ENCODE measurements at places on chromosomes 13 and 19.

DNA sequence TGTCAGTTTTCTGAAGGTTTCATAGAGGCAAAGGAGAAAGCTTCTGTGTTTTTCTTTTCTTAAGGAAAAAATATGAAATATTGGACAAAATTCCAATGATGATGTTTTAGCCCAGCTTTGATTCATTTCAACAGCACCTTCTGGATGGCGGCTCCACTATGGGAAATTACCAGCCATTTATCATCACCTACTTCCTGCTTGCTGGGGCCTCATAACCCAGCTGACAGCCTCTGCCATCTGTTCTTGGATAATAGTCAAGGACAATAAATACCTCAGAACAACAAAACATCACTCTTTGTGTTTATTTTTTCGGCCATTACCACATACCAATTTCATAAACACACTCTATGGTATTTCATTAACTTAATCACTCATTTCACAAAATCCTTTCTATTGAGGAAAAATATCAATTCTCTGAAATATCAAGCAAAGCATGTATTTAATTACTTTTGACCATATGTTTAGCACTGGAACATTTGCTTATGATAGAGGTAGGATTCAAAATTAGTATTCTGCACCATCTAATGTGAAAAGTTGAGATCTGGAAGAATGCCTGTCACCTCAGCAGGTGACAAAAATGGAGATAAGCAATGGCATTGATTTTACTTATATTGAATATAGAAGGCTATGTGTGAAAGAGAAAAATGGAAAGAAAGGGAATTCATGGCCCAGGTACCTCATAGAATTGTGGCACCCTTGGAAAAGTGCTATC lies 629.7 kb downstream of the LIG4 start:
- no peak for DNase-seq

- DNase-seq, result no peak
Measured at GRCh38 chr13:40204246-40204645, 462.2 kb downstream of the FOXO1 start.

GRCh38 chr13:111460548-111461444 lies 140.4 kb downstream of the TEX29 start:
- DNase-seq, result no peak

- DNase-seq, result no peak
Measured at GRCh38 chr19:10011974-10012373, 1.3 kb upstream of the RDH8 start.

DNA sequence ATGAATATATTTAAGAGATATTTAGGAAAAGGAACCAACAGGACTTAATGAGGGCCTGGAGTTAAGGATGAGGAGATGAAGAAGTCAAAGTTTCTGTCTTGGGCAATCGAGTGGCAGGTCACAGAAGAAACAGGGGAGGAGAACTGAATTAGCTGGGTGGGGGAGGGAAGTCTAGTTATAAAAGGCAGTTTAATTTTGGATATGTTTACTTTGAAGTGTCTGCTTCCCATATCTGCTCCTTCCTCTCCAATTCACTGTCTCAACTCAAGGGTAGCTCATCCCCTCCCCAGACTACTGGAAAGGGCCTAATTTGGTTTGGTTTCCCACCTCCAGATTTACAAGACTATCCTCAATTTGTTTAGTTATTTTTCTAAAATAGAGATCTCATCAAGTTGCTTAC lies 195.9 kb downstream of the VWA8 start:
- no peak for DNase-seq

- DNase-seq, result no peak
Measured at GRCh38 chr19:51347209-51347928, 5.4 kb upstream of the VSIG10L start.

DNA sequence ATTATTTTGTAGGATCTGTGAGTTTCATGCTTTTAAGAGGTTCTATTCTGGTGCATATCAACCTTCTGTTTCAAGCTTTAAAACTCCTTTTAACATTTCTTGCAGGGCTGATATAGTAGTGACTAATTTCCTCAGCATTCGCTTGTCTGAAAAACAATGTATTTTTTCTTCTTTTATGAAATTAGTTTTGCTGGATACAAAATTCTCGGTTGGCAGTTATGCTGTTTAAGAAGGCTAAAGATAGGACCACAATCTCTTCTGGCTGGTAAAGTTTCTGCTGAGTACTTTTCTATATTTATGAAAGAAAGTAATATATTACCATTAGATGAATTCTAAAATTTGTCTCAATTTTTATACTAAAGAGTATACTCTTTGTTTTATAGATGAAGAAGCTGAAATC lies 487.8 kb upstream of the SPRY2 start:
- no peak for DNase-seq

GRCh38 chr19:55086730-55087541 lies 11.3 kb downstream of the EPS8L1 start:
- no peak for DNase-seq

GRCh38 chr19:42548552-42548951 lies 20.3 kb upstream of the CEACAM1 start:
- no peak for DNase-seq

- no peak for DNase-seq
Measured at GRCh38 chr13:105990256-105990958, 545.1 kb downstream of the EFNB2 start.

DNA sequence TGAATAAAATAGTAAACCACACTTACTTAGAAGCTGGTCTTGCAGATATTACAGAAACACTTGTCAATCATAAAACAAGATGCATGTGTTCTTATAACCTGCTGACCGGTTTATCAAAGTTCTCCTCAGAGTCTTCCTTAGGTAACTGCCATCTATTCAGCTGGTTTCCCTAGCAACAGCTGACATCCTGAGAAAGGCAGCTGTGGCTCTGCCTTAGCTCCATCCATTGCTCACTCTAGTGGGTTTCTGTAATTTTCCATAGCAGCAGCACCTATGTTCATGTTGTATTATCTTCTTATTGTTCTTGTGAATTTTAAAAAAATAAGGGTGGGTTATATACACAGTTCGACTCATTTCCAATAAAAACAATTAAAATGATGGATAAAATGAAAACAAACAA lies 87.8 kb downstream of the RAP2A start:
- no peak for DNase-seq

- no peak for DNase-seq
Measured at GRCh38 chr19:644363-644762, 4.7 kb downstream of the FGF22 start.

GRCh38 chr13:111636804-111637203 lies 316.4 kb downstream of the TEX29 start:
- DNase-seq, result no peak

DNA sequence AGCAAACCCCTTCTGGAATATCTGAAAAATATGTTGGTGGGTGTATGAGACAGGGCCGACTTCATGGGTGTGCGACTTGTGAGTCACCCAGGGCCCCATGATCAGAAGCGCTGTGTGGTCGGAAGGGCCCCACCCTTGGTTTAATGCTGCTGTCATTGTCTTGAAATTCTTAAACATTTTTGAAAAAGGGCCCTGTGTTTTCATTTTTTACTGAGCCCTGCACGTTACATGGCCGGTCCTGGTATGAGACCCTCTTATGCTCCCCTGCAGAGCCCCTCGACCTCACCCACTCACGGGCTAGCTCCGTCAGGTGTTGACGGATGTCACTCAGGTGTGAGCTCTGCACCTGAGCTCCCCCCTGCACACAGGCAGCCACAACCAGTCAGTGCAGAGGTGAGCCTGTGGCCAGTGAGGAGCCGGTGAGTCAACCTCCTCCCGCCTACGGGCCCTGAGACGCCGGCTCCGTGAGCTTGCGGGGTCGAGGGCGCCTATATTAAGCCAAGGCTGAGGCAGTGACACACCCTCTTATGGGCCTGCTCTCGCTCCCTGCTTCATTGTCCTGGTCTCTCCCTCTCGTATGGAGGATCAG lies 27.7 kb downstream of the GADD45B start:
- peak; percentile 51 for DNase-seq

GRCh38 chr13:98843482-98843877 lies 91.0 kb upstream of the SLC15A1 start:
- no peak for DNase-seq

DNA sequence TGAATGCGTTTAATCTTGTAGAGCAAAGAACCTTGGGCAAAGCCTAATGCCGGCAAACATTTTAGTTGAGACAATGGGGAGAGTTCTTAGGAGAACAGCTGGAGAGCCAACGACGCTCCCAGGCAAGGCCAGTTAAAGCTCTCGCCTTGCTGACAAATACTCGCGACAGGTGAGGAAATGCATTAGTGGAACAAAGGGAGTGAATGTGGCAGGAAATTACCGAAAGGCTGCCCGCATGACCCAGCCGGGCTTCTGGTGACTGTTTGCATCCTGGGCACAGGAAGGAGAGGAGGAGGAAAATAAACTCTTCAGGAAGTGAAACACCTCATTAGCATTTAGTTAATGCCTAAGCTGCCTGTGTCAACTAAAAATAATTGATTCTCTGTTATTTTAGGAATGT lies 74.6 kb downstream of the SHISA2 start:
- DNase-seq, result no peak

DNA sequence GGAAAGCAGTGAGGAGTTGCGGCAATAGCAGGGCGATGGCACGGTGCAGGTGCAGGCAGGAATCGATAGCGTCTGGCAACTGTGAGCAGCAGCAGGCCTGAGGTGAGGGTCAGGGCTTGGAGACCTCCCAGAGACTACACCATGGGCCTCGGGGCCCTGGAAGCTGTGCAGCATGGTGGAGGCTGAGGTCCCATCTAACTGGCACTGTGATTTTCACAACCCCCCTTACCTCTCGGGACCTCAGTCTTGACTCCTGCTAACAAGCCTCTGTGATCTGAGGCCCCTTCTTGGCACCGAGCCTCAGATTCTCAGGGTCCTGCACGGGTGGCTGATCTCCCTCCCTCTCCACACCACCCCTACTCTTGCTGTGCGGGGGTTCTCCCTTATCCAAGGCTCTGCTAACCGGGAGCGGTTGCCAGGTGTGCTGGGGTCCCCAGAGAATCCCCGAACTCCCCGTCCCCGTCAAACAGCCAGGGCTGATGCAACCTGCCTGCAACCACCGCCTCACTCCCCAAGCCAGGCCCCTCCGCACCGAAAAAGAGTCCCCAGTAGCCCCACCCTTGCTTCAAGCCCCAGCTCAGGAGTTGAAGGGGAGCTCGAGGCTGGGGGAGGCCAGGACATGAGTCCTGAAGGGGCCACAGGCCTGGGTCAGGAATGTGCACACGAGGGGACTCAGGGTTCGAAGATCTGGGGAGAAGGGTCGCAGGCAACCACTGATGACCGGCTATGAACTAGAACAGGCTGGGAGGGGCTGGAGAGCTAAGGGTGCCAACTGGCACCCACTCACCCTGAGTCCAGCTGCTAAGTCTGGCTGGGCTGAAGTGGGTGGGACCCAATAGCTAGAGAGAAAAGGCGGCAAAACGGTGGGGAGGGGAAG lies 4.8 kb upstream of the ATF5 start:
- DNase-seq, result no peak

- no peak for DNase-seq
Measured at GRCh38 chr13:111561091-111561781, 240.8 kb downstream of the TEX29 start.

GRCh38 chr19:4345342-4346019 lies 2.1 kb downstream of the MPND start:
- no peak for DNase-seq

DNA sequence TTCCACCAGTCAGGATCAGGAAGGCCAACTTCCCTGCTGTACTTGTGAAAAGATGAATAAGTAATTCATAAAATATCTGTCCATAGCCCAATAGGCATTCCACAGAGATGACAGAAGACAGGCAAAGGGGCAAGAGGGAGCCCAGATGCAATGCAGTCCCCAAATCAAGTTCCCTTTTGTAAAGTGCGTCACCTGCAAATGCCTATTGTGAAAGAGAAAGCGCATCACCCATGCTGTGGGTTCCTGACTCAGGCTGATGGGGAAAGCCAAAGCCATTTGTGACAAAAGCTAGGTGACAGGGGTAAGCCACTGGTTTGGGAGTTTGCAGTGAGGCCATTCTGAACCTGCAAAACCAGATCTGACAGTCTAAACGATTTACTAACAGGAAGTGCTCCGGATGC lies 157.5 kb upstream of the ZNF536 start:
- DNase-seq, result no peak

GRCh38 chr19:35253316-35254286 lies 4.8 kb downstream of the LSR start:
- no peak for DNase-seq

DNA sequence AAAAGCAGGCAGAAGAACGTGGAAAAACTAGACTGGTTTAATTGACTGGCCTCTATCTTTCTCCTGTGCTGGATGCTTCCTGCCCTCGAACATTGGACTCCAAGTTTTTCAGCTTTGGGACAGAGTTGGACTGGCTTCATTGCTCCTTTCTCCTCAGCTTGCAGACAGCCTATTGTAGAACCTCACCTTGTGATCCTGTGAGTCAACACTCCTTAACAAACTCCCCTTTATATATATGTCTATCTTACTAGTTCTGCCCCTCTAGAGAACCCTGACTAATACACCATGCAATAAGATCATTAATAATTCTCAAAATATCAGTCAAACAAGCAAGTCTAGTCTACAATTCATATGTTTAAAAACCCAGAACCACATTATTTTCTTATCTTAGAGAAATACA lies 662.4 kb downstream of the TBC1D4 start:
- no peak for DNase-seq

DNA sequence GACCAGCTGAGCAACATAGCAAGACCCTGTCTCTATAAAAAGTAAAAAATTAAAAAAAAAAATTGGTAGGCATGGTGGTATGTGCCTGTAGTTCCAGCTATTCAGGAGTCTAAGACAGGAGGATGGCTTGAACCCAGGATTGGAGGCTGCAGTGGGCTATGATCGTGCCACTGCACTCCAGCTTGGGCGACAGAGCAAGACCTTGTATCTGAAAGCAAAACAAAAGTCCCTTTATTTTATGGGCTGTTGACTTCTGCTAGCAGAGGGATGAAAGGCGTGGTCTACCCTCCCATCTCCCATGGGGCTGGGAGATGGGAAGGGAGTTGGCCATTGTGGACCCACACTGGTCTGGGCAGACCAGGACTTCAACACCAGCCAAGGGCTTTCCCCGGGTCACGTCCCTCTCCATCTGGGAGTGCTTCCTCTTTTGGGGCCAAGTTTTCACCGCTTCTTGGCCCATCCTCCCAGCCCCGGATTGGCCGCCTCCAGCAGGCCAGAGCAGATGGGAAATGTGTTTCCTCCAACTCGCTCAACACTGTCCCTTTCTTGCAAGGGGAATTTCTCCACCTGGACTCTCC lies 2.2 kb upstream of the TNFSF9 start:
- no peak for DNase-seq

GRCh38 chr13:112102243-112102642 lies 35.3 kb downstream of the SOX1 start:
- DNase-seq, result no peak

- no peak for DNase-seq
Measured at GRCh38 chr19:39345956-39346355, 3.7 kb downstream of the SAMD4B start.

GRCh38 chr19:3036119-3036976 lies 7.3 kb upstream of the TLE2 start:
- peak; percentile 70 for DNase-seq

DNA sequence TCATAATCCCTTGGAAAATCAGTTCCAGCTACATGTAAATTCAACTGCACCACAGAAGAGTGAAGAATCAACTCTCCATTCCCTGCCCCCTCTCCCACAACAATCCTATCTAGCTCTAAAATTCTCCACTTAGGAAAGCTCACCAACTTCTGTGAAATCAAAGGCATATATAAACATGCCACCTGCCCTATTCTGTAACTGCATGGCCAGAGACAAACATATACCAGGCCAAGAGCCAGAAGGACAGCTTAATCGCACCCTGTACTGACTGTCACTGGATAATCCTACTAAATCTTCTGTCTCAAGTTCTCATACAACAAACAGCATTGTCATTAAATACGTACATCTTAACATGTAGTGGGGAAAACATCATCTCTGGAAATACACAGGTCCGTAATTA lies 58.2 kb upstream of the EEF1AKMT1 start:
- no peak for DNase-seq

GRCh38 chr13:99765869-99766268 lies 205.7 kb downstream of the ZIC5 start:
- no peak for DNase-seq

- no peak for DNase-seq
Measured at GRCh38 chr13:34941436-34941834, 635 bp upstream of the NBEA start.
